ENCODE measurements at places on chromosomes 12 and 14.

DNA sequence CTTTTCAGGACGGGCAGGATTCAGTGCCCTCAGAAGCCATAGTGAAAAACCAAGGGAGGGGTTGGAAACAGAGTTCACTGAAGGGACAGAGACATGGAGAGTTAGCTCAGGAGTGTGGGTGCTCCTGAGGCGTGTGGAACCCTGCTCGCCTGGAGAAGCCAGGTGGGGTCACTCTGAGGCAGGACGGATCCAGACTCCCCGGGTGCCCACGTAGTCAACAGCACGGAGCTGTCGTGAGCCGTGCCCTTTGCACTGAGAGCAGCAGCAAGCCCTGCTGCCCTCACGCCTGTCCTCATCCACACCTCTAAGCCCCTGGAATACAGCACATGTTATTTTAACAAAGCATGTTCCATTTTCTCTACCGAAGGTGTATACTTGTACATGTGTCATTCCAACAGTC, 114.7 kb downstream of the FBXL14 start:
- no peak for DNase-seq

- DNase-seq, result peak; percentile 49
Measured at GRCh38 chr14:50533241-50533705, 904 bp upstream of the MAP4K5 start.

DNA sequence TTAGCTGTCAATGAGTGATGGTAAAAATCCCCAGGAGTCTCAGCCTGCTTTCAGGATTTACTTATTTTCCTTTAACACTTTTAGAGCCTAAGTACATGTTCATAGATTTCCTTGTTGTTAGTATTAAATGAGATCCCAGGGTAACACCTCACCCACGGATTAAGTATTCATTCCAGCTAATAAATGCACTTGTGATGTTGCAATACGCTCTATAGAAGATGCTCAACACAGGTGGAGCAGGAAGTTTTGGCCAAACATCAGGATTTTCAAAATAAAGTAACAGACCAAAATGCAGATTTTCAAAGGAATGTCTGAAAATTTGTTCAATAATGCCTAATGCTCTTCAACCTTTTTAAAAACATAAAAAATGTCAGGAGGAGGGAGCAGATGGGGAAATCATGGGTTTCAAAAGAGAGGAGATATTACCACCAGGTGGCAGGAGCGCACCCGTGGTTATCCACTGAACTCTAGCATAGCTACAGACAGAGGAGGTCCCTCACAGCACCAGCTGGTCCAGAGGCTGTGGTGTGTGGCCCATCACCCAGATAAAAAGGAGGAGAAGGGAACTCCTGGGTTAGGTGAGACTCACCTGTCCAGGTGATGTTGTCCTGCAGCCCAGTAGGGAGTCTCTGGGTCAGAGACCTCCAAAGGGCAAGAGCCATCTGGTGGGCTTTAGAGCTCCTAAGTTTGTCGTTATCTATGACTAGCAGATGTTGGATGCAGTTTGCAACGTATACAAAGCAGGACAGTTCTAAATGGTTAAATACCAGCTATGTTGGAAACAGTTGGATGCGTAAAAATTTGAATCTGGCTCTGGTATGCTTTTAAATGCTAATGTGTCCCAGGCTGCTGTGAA, 1158.4 kb upstream of the TMEM132C start:
- DNase-seq, result no peak

- DNase-seq, result no peak
Measured at GRCh38 chr12:65434737-65435136, 156.3 kb downstream of the MSRB3 start.

- no peak for DNase-seq
Measured at GRCh38 chr12:58926586-58926985, 6.3 kb upstream of the LRIG3 start.

- no peak for DNase-seq
Measured at GRCh38 chr12:60205500-60205899, 609.7 kb downstream of the SLC16A7 start.

GRCh38 chr14:50726372-50727107, 58.4 kb upstream of the SAV1 start:
- no peak for DNase-seq

All from hematopoietic multipotent progenitor cell treated with erythropoietin and hydrocortisone succinate and interleukin-3 and kit ligand, for 17 days (in vitro differentiated cells).